ENCODE measurements at places on chromosomes 7 and 10.

DNA sequence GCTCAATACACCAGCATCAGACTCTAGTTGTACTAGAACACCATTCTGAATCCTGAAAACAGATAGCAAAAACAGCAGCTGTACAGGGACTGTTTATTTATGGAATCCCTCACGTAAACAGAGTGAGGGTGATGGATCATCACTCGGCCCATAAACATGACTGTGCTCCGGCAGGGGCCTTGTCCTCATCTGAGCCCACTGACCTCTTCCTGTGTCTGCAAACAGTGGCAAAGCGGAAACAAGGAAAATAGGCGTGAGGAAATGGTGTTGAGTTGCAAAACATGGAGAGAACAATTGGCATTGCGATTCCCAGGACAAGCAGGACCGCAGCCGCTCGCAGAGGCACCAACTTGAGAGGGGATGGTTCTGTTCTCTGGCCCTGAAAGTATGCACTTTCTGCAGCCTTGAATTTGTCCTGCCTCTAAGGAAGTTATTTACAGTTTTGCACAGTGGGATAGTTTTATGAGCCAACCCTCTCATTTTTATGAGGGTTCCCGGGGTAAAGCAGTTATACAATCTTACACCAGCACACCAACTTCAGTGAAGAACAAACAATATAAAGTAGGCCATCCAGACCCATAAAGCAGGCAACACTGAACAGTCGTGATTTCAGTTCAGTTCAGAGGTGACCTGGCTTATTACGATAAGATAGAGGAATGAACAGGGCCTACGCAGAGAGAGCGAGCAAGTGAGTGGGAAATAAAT, 248.0 kb upstream of the FZD8 start:
- DNase-seq, result no peak

- DNase-seq, result no peak
These were observed 58.1 kb downstream of the TET1 start for GRCh38 chr10:68618234-68618633.

DNA sequence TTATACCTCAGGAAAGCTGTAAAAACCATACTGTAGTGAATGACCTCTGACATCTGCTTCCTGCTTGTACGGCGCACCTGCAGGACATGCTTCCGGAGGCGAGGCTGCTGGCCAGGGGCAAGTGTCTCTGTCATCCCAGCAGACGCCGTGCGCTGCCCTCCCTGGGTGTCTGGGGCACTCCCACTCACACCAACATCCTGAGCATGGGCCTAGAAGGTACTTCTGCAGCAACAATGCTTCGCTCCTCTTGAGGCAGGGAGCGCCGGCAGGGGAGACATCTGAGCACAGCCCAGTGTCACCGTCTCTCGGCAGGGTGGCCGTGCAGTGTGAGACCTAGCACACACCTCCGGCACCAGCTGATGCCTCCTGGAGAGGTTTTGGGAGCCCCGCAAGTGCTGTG, 269.2 kb downstream of the MAD1L1 start:
- no peak for DNase-seq

GRCh38 chr7:93232673-93233018, 480 bp downstream of the VPS50 start:
- DNase-seq, result no peak

- peak; percentile 96 for DNase-seq
These were observed 11.7 kb downstream of the HSPB1 start for GRCh38 chr7:76314042-76314721.

DNA sequence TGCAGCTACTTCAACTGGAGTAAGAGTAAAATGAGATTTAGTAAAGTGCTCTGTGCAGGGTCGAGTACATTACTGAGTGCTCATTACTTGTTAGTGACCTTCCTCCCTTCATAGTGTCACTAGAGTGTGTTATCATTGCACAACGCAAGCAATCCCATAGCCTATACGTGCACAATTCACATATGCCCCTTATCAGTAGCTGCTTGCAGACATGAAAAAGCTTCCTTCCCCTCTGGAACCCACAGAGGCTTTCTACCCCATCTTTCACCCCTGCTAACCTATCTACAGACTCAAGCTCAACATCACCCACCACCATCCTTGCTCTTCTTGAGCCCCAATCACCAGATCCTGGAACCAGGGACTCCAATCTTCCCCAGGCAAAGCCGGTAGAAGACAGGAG, 59.3 kb downstream of the C7orf25 start:
- DNase-seq, result no peak

- no peak for DNase-seq
These were observed 75.4 kb downstream of the CSTF2T start for GRCh38 chr10:51624013-51624412.

DNA sequence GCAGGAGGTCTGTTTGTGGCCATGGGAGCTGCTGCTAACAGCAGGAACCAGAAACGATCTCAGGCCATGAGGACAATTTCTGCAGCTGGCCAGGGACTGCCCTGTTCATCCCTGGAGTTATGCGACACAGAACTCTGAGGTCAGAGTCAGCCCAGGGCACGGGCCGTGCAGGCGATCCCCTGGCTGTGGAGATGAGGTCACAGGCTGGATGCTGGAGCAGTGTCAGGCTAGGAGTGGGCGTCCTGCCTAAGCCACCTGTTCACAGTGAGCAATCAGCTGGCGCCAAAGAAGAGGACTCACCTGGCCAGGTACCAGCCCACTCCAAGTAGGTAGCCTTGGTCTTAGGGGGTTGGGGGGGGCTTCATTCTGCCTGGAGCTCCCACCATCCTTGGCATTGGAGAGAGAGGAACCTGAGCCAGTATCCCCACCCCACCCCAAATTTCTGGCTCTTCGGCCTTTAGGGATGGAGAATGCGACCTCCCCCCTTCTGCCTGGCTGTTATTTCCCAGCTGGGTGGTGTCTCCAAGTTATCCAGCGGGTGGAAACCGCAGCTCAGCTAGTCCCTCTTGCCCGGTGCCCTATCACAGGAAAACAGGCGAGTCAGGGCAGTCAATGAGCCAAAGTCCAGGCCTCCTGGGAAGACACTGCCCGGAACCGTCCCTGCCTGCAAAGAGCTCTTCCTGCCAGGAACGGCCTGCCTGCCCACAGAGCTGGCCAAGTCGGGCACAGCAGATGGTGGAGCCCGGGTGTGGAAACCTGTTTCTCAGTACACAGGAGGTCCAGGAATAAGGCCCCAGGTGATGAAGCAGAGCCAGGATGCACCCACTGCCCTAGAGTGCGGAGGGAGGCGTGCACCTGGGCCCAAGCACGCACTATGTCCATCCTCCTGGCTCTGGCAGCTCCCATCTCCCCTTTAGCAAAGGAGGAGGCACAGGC, 1.8 kb upstream of the TTYH3 start:
- DNase-seq, result no peak

- peak; percentile 9 for DNase-seq
These were observed 161.2 kb downstream of the TAX1BP1 start for GRCh38 chr7:27901028-27901760.

DNA sequence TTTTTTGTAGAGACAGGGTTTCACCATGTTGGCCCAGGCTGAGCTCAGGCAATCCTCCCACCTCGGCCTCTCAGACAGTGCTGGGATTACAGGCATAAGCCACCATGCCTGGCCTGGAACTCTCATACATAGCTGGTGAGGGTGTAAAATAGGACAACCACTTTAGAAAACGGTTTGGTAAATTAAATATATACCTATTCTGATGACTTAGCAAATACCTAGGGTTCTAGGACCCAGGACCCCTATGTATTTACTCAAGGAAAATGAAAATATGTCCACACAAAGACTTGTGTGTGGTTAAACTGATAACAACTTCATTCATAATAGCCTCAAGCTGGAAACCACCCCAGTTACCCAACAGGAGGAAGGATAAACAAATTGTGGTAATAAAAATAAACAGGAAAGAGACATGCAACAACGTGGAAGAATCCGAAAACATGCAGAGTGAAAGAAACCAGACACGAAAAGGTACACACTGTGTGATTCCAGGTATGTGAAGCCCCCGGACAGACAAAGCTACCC, 52.7 kb downstream of the CARD11 start:
- DNase-seq, result no peak

DNA sequence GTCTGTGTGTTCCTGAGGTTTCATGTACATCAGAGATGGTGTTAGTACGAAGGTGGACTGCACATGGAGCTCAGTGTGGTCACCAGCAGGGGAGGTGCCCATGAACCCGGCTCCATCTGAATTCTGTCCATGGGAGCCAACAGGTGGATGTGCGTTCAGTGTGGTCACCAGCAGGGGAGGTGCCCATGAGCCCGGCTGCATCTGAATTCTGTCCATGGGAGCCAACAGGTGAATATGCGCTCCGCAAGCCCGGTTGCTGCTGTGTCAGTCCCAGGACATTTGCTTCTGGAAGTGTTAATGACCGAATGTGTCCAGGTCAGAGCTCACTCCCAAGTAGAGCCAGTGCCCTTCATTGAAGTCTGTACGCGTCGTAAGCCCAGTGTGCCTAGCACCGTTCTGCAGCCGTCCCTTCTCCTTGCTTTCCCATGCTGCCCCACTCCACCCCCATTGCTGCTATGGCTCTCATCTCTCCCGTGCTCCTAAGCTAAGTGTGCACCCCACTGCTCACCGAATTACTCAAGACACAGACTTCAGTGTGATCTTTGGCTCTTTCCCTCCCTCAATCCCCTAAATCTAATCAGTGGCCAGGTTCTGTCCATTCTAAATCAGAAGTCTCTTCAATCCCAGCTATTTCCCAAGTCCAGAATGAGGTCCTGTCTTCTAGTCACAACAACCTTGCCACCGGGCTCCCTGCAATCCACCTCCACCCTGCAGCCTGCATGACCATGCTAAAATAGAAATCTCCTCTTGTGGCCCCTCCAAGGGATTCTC, 352.4 kb downstream of the TCERG1L start:
- DNase-seq, result no peak

DNA sequence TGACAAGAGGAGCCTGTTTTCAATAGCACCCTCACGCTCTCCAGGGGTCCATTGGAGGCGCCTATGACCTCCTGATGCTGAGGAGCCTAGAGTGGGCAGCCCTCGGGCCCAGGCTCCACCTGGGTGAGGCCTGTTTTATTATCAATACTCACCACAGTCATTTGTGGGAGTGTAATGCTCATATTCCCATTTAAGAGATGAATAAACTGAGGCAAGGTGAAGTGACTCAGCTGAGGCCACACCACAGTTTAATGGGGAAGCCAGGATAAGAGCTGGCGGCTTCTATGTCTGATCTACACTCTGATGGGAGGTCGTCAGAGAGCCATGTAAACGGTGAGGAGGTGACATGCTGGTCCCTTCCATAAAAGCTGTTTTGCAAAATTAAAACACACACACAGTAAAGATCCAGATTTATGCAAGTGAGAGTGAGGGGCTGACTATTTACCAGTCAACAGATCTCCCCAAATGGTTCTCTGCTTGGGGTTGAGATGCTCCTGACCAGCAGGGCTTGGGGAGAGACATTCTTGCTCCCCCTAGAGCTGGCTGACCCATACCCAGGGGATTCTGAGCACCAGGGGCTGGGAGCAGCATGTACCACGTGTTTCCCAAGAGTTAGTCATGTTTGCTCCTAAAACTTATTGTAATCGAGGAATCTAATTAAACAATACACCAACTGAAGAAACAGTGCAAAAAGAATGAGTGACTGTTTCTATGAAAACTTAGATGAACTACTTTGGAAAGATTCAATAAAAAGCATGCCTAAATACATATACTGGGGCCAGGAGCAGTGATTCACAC, 81.0 kb upstream of the INSIG1 start:
- DNase-seq, result no peak

GRCh38 chr7:48244864-48245271, 73.6 kb downstream of the ABCA13 start:
- DNase-seq, result no peak

DNA sequence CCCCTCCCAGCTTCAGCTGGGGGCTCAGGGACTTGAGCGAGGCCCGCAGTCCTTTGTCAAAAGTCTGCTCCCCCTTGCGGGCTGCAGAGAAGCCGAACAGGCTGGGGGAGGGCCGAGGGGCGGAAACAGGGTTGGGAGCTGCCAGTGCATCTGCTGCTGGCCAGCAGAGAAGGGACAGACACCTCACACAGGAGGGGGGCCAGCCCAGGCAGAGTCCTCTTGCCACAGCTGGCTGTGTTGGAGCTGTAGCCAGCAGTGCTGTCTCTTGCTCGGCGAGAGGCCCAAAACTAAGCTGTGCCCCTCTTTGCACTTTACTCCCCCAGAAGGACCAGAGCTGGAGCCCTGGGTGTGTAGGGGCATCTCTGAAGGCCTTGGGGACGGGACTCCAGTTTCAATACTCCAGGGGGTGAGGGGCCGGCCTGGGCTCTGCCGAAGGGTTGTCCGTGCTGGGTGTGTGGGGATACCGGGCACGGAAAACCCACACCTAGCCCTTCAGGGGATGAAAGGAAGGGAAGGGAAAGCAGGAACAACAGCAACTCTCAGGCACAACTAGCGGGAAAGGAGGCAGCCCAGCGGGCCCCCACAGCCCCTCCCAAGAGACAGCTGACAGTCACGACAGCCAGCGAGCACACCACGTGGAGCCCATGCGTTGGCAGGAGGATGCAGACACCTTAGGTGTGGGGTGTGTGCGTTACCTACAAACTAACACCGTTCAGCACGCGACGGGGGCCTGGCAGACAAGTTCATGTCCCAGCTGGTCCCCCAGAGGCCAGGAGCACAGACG, 17.8 kb downstream of the YKT6 start:
- no peak for DNase-seq

- no peak for DNase-seq
These were observed 421.9 kb downstream of the SORCS3 start for GRCh38 chr10:105062951-105063350.

- DNase-seq, result no peak
These were observed 53.8 kb downstream of the PDGFA start for GRCh38 chr7:465710-466400.

- DNase-seq, result no peak
These were observed 9.0 kb upstream of the POR start for GRCh38 chr7:75905785-75906604.

GRCh38 chr10:25175527-25176420, 973 bp downstream of the GPR158 start:
- no peak for DNase-seq

DNA sequence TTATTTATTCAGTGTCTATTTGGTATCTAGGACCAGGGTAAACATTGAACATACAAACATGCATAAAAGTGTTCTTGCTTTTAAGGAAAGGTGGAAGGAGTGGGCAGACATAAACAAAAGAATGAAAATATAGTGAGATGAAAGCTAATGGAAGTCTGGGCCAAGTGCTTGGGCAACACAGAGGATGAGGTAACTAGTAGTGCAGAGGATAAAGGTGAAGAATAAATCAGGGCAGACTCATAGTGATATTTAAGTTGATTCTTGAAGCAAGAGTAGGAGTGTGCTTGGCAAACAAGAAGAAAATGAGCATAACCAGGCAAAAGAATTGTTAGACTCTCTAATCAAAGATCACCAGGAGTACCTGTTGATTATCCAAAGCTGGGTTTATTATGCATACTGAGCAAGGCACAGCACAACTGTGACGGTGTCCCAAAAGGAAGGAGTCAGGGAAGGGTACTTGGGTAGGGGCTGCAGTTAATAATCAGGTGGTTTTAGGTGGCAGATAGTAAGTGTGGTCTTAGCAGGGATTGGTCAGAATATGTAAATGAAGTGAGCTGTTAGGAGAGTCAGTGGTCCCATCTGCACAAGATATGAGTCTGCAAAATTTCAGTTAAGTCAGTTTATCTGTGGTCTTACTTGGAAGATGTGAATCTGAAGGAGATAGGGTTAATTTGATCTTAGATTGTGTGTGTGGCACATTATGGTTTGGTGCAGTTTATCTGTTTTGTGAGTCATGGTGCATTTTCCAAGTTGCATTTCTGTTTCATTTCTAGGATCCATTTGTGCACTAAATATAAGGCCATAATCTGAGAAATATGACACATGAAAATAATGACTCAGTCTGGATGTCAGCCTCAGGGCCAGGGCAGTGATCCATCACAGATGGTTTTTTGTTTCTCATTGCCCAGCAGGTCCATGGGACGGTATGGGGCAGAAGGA, 30.6 kb upstream of the TAX1BP1 start:
- no peak for DNase-seq

Data from effector memory CD8-positive, alpha-beta T cell (primary cell).